NB4 (cell line): ENCODE measurements at places on chromosomes 6 and 20.
A peak's percentile ranks its signal among the peaks of the same experiment; 100 is the strongest.

- DNase-seq: no peak
These were observed 34.4 kb downstream of the TNFAIP3 start for GRCh38 chr6:137901454-137901853.

DNA sequence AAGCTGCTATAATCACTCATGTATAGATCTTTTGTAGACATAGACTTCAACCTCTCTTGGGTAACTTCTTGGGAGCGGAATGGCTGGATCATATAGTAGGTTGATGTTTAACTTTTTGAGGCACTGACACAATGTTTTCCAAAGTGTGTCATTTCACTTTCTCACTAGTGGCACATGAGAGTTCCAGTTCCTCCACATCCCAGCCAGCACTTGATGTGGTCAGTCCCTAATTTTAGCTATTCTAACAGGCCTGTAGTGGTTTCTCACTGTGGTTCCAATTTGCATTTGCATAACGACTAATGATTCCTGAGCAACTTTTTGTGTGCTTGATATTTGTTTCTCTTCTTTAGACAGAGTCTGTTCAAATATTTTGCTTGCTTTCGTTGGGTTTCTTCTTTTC is 221.3 kb downstream of the DLL1 start:
- DNase-seq: no peak

- no peak for DNase-seq
These were observed 11.2 kb downstream of the CCDC167 start for GRCh38 chr6:37488476-37488875.

- no peak for DNase-seq
These were observed 758.2 kb downstream of the TBC1D32 start for GRCh38 chr6:120576061-120576460.

- no peak for DNase-seq
These were observed at the start of gene OR2B2 for GRCh38 chr6:27911956-27912446. TSS of gene OR2B2 (minus strand) at chr6:27912396. CDS start at chr6:27912319, 77 bp downstream.

DNA sequence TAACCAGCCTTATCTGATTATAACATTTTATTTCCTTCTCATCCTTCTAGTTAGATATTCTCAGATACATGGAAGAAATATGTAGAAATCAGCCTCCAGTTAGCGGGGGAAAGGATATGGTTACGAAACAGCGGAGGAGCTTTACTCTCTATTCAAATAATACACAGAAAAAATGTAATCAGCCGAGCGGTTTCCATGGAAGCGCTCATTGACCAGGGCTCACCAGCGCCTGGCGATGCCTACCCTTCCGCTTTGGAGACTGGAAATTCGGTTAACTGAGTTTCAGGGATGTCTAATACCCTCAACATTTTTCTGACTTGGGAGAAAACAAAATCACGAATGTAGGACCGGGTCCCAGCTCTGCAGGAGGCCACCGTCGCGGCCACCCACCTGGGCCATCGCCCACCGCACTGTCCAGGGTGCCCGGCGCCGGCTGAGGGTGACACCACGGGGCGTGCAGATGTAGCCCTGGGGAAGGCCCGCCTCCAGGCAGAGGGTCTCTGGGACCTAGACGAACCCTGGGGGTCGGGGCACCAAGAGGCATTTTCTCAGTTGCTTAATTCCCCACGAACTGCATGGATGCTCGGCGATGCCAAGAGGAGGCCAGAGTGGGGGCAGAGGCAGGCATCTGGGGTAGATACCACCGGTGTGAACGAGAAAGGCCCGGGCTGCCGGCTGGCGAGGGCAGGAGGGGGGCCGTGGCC is 1.7 kb downstream of the PRR18 start:
- peak; percentile 35 for DNase-seq

DNA sequence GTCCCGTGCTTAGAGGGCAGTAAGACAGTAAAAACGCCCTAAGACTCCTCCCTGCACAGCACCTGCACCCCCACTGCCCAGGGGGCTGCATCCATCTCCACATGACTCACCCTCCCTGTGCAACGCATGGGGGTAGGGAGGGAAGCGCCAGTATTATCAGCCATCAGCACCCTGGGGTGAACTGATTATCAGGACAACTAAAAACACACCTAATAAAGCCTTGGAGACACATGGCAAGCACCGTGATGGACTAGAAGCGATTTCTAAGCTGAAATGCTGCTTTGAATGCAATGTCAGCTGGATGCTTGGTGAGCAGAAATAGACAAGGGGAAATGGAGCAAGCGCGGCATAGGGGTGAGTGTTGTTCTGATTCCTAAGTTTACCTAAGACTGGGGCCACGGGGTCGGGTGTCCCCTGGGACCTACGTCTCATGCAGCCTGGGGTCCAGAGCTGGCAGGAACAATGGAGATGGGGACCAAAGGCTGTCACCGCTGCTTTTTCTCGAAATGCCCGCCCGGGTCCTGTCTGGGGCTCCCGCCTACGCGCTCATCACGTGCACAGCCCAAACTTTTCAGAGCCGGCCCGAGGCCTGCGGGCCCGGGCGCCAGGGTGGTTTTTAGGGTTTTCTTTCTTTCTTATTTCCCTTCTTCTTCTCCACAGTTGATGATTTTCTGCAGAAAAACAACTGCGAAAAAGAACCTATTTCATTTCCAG is 702 bp upstream of the TNFAIP3 start:
- DNase-seq: peak; percentile 75

- DNase-seq: peak; percentile 47
These were observed 435 bp downstream of the KIFC1 start for GRCh38 chr6:33391922-33392594.

DNA sequence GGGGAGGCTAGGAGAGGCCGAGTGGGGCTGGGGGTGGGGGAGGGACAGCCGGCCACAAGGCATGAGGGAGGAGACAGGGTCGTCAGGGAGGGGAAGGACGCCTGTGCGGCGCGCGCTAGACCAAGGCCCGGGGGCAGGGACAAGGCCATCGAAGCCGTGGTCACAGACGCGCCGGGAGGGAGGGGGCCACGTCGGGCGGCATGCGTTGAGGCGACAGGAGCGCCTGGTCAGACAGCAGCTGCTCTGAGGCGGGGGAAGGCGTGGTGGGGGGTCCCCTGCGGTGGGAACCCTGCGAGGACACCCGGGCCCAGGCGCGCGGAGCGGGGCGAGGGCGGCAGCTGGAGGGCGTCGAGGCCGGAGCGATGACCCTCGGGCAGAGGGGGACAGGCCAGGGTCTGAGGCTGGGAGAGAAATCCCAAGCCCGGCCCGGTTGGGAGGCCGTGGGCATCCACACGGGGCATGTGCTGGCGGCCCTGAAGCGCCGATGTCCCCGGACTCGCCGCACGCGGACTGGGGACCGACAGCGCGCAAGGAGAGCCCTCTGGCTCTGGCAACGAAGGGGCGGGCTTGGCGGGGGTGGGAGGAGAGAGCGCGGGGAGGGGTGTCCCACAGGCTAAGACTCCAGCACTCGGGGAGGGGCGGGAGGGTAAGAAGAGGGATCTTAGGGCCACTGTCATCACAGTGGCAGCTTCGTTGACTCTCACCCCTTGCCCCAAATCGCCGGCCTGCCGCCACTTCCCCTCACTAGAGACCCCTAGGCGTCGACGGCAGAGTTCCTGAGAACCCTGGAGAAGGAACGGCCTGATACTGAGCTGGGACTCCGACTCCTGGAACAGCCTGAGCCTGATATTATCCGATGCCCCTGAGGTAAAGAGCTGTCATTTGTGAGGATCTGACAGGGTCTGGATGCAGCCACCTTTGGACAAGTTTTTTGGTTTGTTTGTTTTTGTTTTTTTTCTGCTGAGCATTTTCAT is 5.0 kb downstream of the TMEM239 start:
- DNase-seq: no peak

- DNase-seq: peak; percentile 80
These were observed 1.4 kb upstream of the CEP43 start for GRCh38 chr6:166997768-166998255.

DNA sequence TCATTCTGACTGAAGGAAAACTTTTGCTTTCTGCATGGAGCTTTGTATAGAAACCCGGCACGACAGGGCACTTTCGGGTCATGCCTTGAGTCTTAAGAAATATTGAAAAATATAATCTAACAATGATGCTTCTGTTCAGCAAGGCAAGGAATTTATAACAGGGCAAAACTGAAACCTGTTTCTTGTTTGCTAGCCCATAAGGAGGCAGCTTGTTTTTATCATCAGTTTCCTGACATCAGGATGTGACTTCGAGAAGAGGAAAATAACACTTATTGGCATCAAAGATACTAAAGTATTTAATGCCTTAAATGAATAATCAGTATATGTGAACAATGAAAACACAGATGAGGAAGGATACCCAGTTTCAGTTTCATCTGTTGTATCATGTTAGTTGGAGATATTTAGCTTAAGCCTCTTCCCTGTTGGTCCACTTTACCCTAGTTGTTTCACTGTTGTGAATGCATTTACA is 146.5 kb downstream of the CDKAL1 start:
- DNase-seq: no peak

DNA sequence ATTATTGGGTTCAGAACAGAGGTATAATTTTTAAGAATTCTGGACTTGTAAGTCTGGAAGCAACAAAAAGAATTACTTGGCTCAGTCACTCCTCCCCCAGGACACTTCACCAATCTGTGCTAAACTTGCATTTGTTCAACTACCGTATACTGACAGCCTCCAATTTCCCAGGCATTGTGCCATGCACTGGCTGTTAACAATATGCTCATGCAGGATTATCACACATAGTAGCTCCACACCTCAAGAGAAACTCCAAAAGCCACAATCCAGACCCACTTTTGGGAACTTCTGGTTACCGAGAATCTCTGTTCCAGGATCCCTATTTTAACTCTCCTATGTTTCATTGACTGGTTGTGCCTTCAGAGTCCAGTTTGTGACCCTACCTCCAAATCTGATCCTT is 7.7 kb downstream of the ADGRF1 start:
- DNase-seq: no peak

GRCh38 chr20:60473211-60473610 is 515.0 kb downstream of the CDH26 start:
- no peak for DNase-seq

DNA sequence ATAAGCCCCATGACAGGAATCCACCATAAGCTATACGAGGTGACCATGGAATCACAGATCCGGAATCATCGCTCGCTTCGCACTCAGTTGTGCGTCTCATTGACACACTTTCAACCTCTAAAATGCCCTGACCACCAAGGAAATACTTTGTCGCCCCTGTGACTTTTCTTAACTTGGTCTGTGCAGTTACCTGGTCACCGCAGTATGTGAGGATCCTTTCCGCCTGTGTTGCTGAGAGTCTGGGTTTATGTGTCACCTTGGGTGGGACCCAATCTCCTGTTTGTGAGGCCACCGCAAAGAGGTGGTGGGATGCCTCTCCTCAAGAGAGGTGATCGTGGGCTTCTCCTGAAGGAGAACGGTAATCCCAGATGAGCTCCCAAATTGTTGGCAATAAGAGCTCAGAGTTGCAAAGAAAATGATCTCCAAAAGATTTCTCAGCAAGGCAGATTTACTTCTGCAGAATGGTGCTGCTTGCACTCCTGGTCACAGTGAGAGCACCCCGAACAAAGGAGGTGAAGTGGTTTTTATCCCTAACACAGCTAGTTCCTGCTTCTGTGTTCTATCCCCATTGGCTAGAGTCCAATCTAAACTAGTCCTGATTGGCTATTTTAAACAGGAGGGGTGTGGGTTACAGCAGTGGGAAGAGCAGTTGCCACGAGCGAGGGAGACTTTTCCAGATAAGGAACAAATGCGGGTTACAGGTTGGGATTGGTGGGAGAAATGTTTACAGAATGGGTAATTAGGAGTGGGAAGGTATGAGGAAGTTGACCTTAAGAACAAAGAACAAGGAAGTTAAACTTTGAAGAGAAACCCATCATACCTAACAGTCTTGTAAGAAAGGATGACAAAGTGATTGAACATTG is 9.1 kb upstream of the ZNFX1 start:
- DNase-seq: peak; percentile 63

DNA sequence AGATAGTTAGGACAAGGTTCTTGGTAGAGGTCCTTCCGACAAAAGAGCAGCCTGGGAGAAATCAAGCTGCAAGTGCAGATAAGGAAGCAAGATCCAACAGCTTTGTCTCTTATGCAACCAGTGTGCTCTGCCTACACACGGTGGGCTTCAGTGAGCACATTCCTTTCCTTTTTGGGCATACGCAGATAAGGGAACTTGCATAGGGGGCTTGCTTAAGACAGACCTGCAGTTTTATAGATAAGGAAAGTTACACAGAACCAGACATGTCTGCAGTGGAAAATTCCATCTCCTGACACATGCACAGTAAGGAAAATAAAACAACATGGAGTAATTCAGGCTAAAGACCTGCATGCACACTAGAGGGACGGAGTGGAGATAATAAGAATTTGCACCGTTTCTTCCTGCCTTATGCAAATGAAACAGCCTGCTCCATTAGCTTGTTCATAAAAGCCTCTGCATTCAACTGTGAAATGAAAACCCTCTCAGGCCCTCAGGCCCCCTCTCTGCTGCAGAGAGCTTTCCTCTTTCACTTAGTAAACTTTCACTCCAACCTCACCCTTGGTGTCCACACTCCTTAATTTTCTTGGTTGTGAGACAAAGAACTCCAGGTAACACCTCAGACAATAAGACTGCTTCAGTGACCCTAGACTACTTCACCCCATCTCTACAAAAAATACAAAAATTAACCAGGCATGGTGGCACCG is 97.5 kb upstream of the MYLIP start:
- peak; percentile 21 for DNase-seq

- DNase-seq: no peak
These were observed 6.9 kb downstream of the OLIG3 start for GRCh38 chr6:137487181-137487868.

- DNase-seq: no peak
These were observed 204.1 kb upstream of the PREP start for GRCh38 chr6:105606831-105607463.

DNA sequence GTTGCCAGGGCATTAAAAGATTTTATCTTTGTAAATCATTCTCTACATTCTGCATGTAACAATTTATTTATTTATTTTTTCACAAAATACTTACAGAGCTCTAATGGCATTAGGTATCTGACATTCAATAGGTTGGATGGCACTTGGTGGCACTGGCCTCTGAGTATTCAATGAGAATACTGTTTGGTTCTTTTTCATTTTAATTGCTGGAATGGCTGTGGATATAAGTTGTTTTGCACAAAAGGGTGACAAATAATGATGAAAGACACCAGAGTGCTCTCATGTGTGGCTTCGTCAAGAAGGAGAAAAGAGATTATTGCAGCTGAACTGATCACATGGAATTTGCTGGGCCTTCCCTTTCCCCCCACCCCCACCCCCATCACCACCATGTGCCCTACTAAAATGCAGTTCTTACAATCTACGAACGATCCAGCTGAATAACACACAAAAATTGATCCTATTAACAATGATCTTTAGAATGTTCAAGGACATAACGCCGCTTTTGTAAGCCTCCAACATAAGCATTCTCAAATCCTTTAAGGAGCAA is 195.2 kb upstream of the POU3F2 start:
- no peak for DNase-seq

DNA sequence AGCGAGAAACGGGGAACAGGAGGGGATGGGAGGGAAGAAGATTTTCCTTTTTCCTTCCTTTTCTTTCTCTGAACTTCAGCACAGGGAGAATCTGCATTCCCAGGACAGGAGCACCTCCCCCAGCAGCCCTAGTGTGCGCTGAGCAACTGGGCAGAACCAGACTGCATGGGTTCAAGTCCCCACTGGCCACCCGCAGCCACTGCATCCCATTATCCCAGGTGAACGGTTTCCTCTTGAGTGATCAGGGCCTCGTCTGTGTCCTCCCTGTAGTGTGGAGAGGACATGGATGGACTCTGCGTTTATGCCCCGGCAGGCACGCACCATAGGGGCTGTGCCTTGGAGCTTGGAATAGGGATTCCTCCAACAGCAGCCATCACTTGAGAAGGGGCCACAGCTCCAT is 53.0 kb downstream of the ANKRD60 start:
- no peak for DNase-seq

GRCh38 chr20:63280929-63281545 is 8.4 kb downstream of the ARFGAP1 start:
- peak; percentile 35 for DNase-seq
